ENCODE measurements at places on chromosomes 7 and 10.

DNA sequence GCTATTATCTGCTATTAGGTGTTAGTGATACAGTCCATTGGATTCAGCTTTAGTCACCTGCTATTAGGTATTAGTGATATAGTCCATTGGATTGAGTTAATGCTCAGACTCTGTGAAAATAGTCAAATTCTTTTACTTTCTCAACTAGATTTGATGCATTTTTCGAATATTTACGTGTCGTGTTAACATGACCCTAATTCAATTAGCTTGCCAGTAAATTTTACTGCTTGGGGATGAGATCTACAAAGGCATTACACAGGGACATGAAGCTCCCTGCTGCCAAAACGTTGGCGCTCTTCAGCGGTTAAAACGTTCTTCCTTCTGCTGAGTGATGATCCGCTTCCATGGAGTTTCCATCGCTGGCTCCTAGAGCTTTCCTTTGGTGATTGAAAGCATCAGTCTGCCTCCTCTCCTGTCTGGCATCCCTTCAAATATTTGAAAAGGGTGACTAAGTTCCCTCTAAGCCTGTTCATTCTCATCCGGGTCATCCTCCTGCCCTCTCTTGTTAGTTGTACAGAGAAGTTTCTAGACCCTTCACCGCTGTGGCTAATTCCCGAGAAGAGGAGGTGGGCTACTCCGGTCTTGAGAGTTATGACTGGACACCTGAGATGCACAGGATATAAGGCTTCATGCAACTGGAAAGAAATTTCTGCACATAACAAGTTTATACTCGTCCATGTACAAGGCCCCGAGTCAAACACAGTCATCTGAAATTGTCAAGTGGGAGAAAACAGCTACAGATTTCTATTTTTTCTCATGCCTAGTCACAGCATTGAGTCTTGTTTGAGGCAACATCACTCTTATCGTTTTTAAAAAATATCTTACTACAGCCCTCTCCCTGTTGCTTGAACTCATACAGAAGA, 254.0 kb downstream of the KLF6 start:
- no peak for DNase-seq

DNA sequence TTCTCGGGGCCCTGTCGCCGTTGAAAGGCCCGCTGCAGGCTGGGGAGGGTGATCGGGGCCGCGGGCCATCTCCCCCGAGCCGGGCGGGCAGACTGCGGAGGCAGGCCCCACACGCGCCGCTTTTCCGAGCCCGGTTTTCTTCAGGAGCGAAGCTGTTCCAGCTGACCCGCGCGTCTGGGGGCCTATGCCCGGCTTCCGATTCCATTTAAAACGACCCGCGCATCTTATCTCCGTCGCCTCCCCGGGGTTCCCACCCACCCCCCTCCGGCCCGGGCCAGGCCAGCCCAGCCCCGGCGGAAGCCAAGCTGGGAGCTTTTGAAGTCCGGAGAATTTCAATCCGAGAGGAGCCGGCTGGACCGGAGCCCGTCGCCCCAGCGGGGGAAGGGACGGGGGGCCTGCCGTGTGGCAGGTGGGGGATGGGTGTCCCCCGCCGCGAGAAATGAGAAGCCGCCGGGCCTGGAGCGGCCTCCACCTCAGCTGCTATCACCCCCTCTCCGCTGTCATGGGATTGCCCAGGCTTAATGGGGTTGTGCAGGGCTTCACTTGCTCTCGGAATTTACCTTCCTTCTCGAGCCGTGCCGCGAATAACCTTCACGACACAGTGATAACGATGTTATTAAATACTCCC, 3.1 kb upstream of the EVX1 start:
- no peak for DNase-seq

DNA sequence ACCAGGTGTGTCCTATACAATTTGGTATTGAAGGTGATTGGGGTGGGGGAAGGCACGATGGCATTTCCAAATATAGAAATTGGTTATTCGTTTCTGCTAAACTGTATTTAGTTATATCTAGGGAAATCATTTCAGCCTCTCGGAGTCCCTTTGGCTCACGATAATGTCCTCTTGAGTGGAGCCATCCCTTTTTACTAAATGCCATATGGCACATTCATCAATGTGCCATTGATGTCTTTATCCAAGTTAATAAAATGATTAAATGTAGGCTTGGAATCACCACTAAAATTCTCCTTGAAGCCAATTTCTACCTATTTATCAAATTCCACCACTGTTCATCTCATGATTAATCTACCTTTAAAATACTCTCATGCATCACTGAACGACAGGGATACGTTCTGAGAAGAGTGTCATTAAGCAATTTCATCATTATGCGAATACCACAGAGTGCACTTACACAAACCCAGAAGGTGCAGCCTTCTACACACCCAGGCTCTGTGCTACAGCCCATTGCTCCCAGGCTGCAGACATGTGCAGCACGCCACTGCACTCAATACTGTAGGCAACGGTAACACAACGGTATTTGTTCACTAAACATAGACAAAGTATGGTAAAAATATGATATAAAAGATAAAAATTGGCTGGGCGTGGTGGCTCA, 219.2 kb upstream of the C7orf33 start:
- DNase-seq, result no peak

GRCh38 chr10:3068201-3068967, 1.0 kb downstream of the PFKP start:
- peak; percentile 51 for DNase-seq

DNA sequence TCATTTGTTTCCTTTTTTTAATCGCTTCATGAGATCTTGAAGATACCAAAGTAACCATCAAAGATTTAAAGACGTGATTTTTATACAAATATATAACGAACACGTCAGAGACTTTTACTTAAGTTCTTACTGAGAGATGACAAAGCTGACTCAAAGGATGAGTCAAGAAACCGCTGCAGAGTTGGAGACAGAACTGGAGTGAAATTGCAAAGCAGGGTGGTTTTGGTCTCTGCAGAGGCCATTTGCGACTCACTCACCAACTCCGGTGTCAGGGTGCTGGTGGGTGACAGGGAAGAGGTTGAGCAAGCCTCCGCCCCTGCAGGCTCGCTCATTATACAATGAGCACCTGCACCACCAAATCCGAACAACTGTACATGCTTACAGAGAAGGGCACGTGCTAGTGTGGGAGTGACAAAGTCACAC, 75.2 kb downstream of the DNAJB6 start:
- DNase-seq, result no peak

DNA sequence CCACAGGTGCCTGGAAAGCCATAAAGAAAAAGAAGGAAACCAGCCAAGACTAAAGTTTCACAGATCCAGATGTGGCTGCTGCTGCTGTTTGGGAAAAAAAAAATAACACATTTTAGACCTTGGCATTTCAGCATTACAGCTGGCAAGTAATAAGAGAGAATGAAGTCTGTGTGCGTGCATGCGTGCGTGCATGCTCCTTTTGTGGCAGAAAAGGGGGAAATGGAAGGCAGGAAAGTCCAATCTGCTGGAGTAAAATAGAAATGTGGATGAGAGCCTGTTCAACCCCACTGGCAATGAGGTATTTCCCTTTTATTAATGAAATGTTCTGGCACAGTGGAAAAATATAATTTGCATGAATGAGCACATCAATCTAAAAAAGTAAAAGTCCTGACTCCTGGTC, 137.0 kb upstream of the SEMA3A start:
- DNase-seq, result no peak

- no peak for DNase-seq
Measured at GRCh38 chr7:155839461-155839860, 27.2 kb upstream of the SHH start.

DNA sequence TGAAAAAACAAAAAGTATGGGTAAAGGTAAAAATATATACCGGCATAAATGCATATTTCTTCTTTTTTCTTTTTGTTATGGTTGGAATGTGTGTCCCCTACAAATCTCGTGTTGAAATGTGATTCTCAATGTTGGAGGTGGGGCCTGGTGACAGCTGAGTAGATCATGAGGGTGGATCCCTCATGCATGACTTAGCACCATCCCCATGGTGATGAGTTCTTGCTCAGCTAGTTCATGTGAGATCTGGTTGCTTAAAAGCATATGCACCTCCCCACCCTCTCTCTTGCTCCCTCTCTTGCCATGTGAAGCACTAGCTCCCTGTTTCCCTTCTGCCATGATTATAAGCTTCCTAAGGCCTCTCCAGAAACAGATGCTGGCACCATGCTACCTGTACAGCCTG, 93.3 kb downstream of the HYCC1 start:
- DNase-seq, result no peak

GRCh38 chr7:133349101-133349500, 96.2 kb downstream of the EXOC4 start:
- no peak for DNase-seq

- DNase-seq, result no peak
Measured at GRCh38 chr10:83925133-83925532, 214.2 kb upstream of the GHITM start.

DNA sequence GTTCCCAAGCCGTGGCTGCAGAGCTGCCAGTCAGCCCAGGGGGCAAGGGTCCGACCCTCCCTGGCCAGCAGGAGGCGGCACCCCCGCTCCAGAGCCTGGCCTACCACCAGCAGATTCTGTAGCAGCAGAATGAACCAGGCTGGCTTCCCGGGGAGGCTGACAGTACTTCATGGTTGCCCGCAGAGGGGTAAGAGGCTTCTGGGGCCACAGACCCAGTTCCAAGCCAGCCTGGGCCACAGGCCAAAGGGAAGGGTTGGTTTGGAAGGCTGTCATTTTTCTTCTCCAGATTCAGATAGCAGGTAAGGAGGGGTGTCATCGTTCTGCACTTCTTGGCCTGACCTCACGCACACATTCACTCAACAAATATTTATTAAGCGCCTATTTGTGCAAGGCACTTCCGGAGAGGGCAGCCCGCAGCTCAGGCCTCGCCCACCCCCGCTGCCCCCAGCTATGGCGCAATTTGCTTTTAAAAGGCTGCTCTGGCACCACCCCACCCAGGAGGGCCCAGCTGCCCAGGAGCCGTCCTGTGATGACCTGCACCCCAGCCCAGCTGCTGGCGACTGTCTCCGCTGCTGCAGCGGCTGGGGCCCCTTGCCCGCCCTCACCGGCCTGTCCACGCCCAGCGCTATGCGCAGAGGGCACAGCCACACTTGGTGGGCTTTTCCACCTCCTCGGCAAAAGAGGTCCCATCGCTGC, 168.5 kb downstream of the LCOR start:
- DNase-seq, result no peak

GRCh38 chr10:15427843-15428414, 56.8 kb upstream of the FAM171A1 start:
- DNase-seq, result no peak

GRCh38 chr7:137717811-137718271, 128.9 kb downstream of the DGKI start:
- DNase-seq, result no peak

- no peak for DNase-seq
Measured at GRCh38 chr7:28423918-28424514, 11.7 kb downstream of the CREB5 start.

DNA sequence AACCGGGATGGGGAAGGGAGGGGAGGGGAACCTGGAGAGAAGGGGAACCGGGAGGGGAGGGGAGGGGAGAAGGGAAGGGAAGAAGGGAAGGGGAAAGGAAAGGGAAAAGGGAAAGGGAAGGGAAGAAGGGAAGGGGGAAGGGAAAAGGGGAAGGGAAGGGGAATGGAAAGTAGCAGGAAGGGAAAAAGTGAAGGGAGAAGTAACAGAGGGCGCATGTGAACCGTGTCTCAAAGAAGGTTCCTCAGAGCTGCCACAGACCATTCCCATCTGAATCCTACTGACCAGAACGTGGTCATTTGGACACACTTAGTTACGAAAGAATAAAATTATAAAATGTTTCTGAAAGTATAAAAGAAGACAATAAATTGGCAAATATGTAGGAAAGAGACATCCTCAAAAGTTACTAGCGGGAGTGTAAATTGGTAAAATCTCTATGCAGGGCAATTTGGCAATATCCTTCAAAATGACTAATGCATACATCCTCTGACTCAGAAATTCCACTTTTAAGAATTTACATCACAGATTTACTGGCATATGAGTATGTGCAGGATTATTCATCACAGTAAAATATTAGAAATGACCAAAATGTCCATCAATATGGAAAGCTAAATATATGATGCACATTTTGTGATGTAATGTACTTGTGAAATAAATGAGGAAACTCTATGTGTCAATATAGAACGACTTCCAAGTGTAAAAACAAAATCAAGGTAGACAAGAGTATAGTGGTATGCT, 12.9 kb downstream of the C10orf67 start:
- no peak for DNase-seq

DNA sequence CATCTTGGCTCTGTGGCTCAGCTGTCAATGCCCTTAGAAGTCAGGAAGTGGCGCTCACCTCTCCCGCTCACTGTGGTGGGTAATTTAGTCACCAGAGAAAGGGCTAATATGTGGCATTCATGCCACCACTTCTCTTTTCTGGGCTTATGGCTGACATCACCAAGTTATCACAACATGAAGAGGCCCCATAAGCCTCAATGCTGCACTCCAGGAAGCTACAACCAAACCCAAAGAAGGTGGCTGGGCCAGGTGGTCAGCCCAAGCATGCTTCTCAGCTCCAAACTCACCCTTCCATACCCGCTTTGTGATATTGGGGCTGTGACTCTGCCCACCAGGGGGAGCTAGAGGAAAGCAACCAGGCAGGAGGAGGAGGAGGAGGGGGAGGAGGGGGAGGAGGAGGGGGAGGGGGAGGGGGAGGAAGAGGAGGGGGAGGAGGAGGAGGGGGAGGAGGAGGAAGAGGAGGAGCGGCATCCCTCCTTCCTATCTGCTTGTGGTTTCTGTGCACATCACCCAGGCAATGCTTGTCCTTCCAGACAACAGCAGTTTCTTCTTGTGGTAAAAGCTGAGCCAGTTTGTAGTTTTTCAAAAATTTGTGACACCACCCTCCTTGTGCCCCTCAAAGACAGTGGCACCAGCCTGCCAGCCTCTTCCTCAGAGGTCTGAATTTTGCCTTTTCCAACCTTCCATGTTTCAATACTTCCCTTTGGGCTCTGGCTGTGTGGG, 42.1 kb downstream of the CYP26A1 start:
- peak; percentile 59 for DNase-seq

DNA sequence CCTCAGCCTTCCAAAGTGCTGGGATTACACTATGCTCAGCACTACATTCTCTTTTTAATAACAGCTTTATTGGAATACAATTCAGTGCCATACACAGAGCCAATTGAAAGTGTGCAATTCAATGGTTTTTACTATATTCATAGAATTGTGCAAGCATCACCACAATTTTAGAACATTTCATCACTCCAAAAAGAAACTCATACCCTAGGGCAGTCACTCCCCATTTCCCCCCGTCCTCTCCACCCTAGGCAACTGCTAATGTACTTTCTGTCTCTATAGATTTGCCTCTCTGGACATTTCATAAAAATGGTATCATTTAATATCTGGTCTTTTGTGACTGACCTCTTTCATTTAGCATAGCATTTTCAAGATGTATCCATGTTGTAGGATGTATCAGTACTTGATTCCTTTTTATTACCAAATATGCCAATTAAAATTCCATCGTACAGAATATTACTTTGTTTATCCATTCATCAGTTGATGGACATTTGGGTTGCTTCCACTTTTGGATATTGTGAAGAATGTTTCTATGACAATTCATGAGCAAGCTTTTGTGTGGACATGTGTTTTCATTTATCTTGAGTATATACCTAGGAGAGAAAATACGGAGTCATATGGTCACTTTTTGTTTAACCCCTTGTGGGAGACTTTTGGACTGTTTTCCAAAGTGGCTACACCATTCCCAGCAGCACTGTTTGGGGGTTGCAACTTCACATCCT, 6.3 kb upstream of the XPNPEP1 start:
- DNase-seq, result no peak

- no peak for DNase-seq
Measured at GRCh38 chr10:44386546-44387052, 1.7 kb upstream of the CXCL12 start.
